ENCODE measurements at places on chromosomes 4 and X.

GRCh38 chrX:39497702-39498265 lies 600.0 kb downstream of the BCOR start:
- DNase-seq, result no peak

DNA sequence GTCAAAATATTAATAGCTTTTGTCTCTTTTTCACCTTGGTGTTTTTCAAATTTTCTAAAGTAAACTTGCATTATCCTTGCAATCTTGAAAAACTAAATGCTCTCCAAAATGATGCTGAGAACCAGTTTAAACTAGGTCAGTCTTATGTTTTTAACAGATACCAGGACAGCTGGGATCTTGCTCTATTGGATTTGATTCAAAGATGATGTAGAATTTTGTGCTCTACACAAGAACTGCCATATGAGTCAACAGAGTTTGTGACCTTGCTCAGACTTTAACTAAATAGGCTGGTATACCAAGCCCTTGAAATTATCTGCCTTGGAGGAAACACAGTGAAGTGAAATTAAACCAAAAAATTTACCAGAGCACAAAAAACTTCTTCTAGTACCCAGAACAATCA lies 991.1 kb downstream of the STPG2 start:
- no peak for DNase-seq

DNA sequence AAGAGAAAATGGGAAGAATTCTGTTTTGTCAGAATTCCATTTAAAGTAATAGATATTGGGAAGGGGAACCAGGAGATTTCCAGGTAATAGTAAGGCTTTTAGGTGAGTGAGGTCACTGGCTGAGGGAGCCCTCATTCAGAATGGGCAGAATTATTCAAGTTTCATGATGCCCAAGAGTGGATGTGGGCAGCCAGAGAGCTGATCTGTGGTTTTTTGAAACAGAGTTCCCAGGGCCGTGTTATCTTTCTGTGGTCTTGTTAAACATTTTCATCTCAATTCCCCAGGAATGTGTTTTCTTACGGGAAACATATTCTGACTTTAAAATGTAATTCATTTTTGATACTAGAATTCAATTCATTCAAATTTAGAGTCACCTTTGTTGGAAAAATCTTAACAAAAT lies 182.0 kb upstream of the AADAT start:
- no peak for DNase-seq

DNA sequence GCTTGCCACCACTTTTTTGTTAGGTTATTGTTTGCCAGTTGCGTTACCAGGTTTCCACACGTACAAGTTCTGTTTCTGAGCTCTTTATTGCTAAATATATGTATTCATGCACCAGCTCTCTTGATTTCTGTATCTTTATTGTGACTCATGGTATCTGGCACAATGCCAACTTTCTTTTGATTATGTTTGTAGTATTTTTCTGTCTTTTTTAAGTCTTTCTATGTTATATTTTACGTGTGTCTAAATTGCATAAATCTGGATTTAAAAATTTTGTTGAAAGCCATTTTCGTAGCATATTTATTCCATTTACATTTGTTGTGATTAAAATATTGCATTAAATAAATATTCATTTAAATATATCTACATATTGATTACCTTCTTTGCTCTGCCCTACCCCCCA lies 73.8 kb downstream of the KDM6A start:
- DNase-seq, result no peak

GRCh38 chr4:68079928-68080327 lies 49.7 kb downstream of the TMPRSS11F start:
- no peak for DNase-seq

GRCh38 chr4:10733481-10734062 lies 49.0 kb upstream of the CLNK start:
- no peak for DNase-seq

GRCh38 chr4:84699001-84699671 lies 116.2 kb downstream of the CDS1 start:
- DNase-seq, result no peak

- no peak for DNase-seq
Observed at GRCh38 chr4:182367153-182367552, 124.0 kb downstream of the TENM3 start.

- no peak for DNase-seq
Observed at GRCh38 chrX:14411326-14411725, 118.0 kb upstream of the GLRA2 start.

DNA sequence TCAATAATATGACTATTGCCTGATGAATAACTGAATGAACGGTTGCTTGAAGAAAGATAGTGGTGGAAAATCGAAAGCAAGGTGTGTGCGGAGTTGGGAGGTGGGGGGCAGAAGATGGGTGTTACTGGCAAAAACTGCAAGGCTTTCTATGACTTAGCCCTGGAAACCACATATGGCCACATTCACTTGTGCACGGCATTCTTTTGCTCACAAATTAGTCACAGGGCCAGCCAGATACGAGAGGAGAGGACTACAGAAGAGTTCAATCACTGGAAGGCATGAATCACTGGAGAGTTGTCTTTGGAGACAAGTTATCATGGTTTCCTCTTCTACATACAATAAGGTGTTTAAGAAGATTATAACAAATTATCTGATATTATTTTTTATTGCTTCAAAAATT lies 626.5 kb upstream of the CPEB2 start:
- DNase-seq, result no peak

DNA sequence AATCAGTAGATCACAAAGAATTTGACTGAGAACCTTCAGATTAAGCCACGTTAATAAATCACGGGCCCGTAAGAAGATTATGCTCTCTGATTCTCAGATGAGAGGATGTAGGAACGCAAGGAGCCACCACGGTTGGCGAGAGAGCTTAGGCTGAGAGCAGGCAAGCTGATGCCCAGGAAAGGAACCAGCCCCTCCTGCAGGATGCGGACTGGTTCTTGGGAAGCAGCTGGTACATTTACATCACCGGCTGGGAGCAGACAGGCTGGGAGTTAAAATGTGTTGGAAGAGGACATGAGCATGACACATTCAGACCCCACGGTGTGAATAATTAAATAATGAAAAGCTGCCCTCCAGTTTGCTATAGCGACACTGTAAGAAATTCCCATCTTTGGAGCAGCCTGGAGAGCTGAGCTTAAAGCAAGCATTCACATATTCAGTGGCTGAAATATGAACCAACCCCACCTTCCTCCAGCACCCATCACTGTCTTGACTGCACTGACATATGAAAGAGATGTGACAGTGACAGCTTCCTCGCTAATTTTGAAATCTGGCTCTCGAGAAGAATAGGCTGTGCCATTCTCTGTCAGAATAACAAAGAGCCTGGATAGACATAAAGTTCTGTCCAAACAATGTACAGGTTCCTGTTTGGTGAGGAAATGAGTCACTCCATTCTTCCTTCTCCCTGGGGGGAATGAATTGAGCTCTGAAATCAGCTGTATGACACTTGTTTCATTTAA lies 33.1 kb downstream of the LNX1 start:
- DNase-seq, result no peak

- DNase-seq, result no peak
Observed at GRCh38 chr4:79292008-79292407, 33.9 kb downstream of the NAA11 start.

GRCh38 chrX:94600077-94600476 lies 926.1 kb downstream of the FAM133A start:
- no peak for DNase-seq

DNA sequence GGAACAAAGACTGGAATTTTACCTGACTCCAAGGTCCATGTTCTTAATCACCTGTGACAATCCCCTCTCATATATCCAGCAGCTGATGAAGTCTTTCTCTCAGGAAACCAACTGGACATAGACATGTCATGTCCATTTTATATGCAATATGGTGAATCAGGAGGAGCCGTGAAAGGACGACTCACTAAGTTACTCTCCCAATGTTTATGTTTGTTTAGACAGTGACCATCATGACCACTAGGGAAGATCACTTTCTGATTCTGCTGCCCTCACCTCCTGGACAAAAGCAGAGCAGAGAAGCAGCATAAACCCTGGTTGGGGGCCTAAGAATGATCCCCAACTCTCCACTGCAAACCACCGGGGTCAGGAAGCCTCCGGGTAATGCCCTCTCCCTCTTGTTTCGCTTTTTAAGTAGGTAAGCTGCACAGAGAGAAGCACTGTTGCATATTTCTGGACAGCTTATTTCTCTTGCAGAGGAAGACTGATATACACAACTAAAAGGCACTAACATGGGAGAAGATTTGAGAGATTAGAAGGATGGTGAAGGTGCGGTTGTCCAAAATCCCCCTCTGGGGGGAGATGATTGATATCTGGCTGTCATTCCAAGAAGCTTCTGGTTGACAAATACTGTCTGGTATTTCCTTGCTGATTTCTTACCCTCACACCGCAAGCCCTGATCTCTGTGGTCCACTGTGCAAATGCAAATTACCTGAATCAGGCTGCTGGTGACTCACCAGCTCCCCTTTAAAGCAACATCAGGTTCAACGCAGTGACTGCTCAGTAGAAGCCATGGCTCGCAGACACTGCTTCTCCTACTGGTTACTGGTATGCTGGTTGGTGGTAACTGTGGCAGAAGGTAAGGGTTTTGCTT lies at the start of gene ODAPH:
Gene ODAPH (plus strand): TSS at position 773 of the 871 bp plus-strand sequence. CDS start 17 bp downstream, at position 790.
- no peak for DNase-seq

GRCh38 chr4:48862661-48863060 lies 31.8 kb downstream of the OCIAD1 start:
- DNase-seq, result no peak

GRCh38 chr4:133464311-133464710 lies 315.2 kb downstream of the PCDH10 start:
- no peak for DNase-seq

DNA sequence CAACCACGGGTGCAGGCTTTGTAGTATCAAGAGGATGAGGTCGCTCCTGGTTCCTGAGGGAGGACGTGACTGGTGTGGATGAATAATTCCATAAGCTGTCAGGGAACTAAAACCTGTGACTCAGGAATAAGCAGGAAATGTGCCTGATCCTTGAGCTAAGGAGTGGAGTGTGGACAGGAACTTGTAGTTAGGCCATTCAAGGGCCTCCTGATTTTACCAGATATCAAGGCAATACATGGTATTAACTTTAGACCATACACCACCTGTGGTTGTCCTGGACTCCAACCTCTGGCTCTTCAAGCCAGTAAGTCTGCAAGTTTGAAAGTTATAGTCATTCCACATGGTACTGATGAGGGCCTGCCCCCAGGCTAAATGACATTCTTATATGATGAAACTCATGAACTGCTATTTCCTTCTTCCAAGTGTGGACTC lies 12.1 kb upstream of the ING2 start:
- no peak for DNase-seq

GRCh38 chrX:110477593-110478228 lies 119.1 kb downstream of the RTL9 start:
- no peak for DNase-seq

- no peak for DNase-seq
Observed at GRCh38 chrX:133670383-133670782, 255.1 kb upstream of the GPC4 start.

GRCh38 chrX:43939187-43939926 lies 33.8 kb downstream of the NDP start:
- DNase-seq, result no peak

GRCh38 chr4:106796876-106797275 lies 239.2 kb downstream of the DKK2 start:
- no peak for DNase-seq

DNA sequence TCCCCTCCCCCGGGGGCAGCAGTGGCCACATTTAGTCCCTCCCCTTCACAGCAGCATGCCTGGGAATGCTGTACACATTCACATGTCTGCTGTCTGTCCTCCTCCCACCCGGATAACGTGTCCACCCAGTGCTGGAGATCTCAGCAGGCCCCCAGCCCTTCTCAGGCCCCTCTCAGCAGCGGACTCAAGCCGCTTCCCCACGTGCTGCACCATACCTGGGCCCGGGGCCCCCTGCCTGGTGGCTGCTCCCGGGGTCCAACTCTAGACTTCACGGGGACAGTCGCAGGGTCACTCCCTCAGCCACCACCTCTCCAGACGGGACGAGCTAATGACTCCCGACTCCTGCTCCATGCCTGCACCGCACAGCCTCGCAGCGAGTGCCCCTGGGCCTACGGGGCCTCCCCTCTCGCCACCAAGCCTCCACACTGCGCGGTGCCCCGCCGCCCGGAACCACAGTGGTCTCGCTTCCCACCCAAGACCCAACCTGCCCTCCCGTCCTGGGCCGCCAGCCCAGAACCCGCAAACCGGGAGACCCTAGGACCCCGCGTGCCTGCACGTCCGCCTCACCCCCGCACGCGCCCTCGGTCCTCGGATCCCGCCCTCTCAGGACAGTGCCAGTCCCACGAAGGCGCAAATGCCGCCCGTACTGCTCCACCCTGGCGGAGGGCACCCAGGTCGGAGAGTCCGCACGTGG lies 1.3 kb upstream of the PCGF3 start:
- no peak for DNase-seq

DNA sequence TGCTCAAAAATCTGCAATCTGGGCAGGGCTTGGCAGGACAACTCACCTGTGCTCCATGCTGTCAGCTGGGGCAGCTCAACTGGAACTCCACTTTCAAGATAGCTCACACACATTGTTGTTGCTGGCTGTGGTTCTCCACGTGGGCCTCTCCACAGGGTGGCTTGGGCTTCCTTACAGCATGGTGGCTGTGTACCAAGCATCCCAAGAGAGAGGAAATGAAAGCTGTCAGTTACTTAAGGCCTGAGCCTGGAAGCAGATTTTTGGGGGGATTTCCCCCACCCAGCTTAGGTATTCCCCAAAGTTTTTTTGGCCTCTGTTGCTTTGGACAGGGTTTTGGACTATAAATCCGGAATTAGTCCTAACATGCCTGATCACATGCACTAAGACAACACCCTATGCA lies 81.0 kb downstream of the BCOR start:
- DNase-seq, result no peak

- no peak for DNase-seq
Observed at GRCh38 chr4:143140696-143141095, 44.0 kb upstream of the USP38 start.

DNA sequence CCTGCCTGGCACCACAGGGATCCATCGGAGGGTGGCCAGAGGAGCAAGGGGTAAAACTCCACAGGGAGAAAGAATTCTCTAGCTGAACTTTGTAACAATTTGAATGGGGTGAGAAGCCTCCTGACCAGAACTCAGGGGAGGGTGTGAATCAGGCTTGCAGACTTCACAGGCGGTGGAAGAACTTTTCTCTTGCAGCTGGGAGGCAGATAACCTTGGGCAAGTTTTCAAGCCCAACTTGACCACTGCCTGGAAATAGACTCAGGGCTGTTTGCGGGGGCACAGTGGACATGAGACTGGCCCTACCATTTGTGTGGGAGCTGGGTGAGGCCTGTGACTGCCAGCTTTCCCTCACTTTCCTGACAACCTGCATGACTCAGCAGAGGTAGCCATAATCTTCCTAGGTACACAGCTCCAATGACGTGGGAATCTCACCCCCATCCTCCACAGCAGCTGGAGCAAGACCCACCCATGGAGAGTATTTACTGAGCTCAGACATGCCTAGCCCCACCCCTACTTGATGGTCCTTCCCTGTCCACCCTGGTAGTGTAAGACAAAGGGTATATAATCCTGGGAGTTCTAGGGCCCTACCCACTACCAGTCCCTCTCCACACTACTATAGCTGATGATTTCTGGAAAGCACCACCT lies 210.0 kb upstream of the AGTR2 start:
- DNase-seq, result no peak

DNA sequence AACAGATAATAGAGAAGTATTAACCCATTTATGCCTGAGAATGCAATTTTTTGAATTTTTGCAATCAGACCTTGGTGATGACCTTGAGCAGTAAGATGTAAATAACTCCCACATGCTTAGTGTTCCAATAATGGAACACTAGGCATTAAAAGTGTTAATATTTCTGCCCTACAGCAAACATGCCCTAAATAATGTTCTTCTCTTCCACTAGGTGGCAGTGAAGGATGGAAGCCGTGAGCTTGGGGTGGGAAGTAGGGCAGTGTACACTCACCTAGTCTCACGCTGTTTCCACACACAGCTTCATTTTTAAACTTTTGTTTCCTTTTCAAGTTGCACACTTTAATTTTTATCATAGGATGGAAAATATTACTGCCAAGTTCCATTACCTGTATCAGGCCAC lies 613.1 kb upstream of the HS3ST1 start:
- DNase-seq, result no peak

Measured in central memory CD4-positive, alpha-beta T cell (primary cell).